ENCODE measurements at places on chromosomes 5 and 9.

DNA sequence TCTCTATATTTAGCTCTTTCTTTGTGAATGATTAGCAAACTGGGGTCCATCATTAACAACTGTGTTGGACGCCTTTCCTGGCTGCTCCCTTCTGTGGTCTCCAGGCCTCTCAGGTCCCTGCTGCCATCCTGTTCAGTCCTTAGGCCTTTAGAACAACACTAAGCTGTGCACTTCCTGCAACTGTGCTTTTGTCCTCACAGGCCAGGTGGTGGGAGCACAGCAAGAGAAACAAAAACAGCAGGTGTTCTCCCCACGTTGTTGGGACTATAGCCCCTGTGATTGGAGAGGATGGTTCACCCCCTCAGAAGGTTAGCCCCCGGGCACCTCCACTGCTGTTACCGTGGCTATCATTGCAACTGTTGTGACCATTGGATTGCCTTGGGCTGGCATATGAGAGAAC, 41.7 kb upstream of the CLINT1 start:
- DNase-seq, result no peak

GRCh38 chr5:140561753-140562523, 2.5 kb downstream of the APBB3 start:
- no peak for DNase-seq

DNA sequence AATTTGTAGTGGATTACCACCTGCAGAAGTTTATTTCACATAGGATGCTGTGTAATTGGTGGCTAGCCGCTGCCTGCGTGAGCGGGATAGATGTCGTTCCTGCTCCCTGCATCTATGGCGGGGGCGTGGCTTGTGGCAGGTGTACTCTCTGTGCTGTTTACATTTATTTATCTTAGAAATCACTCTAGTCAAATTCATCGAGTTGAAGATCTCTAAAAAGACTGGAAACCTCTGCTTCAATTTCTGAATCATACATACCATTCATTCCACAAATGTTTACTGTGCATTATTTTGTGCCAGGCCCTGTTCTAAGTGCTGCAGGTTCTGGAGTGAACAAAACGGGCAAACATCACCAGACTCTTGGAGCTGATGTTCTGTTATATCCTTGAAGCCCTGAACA, 11.9 kb downstream of the ROPN1L start:
- no peak for DNase-seq

- DNase-seq, result no peak
These were observed 138.8 kb downstream of the PIK3R1 start for GRCh38 chr5:68354315-68354714.

GRCh38 chr9:79353856-79354520, 217.8 kb upstream of the TLE4 start:
- no peak for DNase-seq

GRCh38 chr9:118732998-118733397, 636.2 kb downstream of the BRINP1 start:
- DNase-seq, result no peak

GRCh38 chr5:139747583-139748504, 47.8 kb upstream of the PSD2 start:
- DNase-seq, result no peak

DNA sequence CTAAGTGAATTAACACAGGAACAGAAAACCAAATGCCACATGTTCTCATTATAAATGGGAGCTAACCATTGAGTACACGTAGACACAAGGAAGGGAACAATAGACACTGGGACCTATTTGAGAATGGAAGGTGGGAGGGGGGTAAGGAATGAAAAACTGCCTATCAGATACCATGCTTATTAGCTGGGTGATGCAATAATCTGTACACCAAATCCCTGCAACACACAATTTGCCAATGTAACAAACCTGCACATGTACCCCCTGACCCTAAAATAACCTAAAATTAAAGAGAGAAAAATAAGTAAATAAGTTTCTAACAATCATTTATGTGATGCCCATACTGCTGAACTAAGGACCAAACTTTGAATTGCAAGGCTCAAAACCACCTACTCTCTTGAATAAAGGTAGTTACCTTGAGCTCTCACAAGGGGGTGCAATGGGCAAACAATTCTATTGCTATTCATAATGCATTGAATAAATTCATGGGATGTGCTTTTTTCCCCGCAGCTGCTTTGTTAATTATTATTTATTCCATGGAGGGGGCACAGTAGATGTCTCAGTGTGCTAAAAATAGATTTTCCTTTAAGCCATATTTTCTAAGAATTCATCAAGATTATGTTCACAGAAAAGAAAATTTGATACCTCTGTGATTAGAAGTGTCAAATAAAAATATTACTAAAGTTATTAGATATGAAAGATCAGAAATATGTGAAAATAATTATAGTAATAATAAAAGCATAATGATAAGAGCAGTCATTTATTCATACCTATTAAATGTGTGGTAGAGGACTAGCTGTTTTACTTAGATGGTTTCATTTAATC, 76.2 kb upstream of the PTPN3 start:
- no peak for DNase-seq

DNA sequence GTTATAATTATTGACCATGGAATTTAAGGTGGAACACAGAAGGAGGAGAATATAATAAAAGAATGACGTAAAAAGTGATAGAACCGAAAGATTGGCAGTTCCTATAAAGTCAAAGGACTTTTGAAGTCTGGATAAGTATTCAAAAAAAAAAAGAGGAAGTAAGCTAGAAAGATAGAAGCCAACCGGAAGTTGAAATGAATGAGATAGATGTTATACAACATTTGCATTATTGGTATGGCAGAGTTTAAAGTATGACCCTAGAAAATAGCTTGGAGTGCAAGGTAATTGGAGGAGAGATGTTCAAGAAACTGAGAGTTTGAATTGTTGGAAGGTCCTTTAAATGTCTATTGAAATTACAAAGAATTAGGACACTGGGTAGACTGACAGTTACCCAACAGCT, 293.6 kb downstream of the FER start:
- no peak for DNase-seq

GRCh38 chr9:79778581-79778980, 206.8 kb downstream of the TLE4 start:
- DNase-seq, result no peak

DNA sequence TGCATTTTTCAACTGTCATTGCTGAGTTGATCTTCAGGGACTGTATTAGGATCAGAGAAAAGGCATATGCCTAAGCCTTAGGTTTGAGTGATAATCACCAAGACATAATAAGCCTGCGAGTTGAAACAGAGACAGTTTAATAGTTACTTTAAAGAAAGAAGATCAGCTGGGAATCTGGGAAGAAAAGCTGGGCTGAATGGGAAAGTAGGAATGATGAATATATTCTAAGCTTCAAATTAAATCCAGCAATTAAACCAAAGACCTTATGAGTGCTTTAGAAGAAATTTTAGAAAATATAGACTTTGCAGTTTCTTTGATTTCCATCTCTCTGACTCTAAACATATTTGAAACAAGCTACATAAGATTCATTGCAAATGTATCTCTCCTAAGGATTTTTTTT, 222.3 kb downstream of the ENC1 start:
- DNase-seq, result no peak

DNA sequence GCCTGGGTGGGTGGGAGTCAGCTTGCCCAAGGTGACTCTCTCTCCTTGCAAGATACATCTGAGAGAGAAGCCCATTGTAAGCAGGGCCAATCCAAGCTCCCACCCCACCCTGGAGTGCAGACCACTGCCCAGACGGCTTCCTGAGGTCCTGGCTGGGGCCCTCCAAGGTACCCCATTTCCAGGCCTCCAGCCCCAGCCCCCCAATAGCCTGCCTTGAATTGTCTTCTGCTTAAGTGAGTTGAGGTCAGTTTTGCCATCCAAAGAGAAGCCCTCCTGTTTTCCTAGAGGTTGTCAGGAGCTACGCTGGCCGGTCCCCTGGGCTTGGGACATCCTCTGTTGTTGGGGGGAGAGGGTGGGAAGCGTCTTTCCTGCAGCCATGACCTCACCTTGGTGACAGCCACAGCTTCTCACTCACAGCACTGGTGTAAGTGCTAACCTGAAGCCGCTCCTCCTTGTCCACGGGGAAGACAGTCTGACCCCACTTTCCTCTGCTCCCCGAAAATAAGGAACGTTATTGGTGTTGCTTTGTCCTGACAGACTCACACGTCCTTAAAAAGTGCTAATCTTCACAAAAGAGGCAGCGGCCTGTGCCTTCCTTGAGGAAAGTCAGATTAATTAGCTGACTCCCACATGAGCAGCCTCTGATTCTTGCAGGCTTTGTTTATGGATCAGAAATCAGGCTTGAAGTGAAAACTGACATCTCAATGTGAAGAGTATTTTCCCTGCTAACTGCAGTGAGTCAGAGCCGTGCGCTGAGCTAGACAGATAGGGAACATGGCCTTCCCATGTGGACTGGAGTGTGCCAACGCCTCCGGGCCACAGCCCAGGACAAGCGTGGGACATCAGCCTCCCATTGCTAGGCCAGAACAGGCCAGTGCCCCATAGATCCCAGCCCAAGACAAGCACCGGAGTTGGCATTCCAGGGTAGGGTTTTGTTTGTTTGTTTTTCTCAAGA, 52.3 kb downstream of the ADAMTS2 start:
- no peak for DNase-seq

- no peak for DNase-seq
These were observed 138.6 kb upstream of the RASA1 start for GRCh38 chr5:87129046-87129445.

GRCh38 chr9:137150617-137151457, 11.9 kb downstream of the GRIN1 start:
- DNase-seq, result no peak

GRCh38 chr5:95043234-95043633, 241.7 kb downstream of the MCTP1 start:
- DNase-seq, result no peak

Measured in progenitor cell of endocrine pancreas (in vitro differentiated cells).